ENCODE measurements at places on chromosomes 2 and 18.

DNA sequence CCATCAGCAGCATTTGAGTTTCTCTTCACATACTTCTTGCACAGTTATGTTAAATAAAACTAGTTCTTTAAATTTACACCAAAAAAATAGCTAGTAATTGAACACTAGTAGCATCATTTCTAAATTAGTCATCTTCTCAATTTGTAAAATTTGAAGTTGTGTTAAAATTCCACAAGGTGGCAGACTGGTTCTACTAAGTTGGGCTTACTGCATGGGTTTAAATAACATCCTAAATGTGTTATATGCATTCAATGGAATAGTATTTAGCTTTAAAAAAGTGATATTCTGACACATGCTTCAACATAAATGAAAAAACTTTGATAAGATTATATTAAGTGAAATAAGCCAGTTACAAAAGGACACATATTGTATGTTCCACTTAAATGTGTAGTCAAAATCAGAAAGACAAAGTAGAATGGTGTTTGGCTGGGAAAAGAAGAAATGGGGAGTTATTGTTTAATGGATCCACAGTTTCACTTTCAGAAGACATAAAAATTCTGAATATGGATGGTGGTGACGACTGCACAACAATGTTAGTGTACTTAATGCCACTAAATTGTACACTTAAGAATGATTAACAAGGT lies 28.7 kb upstream of the RPRD1A start:
- no peak for DNase-seq

DNA sequence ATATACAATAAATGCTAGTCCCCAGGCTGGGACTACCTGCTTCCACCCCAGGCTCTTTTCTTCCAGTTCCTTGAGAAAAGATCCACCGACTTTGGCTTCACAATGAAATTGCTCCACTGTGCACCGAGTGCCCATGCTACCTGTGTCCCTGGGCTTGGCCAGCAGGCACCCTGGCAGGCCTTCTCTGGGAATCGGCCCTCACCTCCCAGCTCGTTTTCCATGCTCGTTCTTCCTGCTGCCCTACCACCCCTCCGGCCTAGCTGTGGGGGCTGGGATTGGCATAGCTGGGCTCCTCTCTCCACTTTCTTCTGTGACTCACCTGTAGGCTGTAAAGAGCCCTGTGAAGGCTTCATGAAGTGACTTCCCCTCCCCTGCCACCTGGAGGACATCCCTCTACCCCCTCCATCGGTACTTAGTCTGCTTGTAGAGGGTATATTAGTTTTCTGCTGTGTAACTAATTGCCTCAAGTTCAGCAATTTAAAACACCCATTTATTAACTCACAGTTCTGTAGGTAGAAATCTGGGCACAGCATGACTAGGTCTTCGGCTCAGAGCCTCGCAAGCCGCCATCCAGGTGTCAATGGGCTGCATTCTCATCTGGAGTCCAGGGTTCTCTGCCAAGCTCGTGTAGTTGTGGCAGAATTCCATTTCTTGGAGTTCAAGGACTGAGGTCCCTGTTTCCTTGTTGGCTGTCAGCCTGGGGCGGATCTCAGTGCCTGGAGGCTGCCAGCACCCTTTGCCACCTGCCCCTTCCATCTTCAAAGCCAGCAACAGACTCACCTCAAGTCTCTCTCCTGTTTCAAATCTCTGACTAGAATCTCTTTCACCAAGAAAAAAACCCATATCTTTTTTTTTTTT lies 57.6 kb downstream of the DPYSL5 start:
- DNase-seq = peak; percentile 57

DNA sequence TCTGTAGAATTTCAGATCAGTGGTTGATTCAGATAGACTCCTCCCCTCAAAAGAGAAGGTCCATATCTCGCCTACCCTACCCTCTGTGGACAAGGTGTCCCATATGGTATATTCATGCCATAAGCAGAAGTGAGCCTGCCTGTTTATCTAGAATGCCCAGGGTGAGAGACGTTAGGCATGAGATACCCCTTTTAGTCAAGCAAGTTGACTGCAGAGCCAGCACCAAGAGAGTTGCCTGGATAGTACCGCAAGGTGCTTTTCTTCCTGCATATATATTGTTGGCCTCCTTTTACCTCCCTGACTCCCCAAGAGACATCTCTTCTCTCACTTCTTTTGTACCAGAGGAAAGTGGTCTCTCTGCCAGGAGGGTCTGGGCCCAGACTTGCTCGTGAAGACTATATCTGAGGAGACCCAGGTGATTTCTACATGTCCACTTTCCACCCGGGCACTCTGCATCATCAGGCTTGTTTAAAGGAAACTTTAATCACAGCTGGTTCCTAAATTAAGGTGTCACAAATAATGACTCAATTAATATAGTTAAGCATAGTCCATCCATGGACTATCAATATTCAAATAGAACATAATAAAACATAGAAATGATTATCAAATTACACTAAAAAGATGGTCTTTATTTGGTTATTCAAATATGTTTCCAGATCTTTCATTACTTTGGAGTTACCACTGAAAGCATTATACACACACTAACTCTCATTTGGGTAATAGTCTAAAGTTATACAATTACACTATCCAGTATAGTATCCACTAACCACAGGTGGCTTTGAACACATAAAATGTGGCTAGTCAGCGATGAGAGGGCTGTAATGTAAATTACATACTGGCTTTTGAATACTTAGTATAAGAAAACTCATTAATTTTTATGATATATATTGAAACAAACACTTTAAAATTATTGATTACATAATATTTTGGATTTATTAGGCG lies 4.1 kb downstream of the ITGA4 start:
- DNase-seq = no peak

DNA sequence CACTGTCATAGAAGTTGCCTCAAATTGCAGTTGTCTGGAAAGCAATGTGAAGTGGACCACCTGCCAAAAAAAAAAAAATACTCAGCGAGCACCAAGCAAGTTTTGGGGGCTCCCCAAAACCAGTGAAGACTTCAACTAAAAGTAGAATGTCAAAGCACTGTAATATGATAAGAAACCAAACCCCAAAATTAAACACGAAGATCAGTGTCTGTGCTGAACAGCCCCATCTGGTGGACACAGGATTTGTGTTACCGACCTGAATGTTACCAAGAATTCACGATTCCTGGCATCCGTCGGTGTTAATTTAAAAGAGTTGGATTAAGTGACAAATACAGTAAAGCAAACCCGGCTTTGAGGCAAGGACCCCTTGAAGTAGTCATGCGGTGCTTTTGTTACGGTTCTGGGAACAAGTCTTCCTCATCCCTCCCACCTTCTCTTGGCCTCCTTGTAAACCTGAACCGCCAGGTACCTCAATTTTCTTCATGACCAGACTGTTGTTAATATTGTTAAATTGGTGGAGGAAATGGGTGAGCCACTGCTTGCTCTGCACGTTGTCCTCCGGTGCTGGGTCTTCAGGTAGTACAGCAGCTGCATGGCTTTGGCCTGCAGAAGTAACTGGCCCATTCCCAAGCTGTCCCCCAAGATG lies 31.3 kb upstream of the SSB start:
- no peak for DNase-seq

- DNase-seq = no peak
Measured at GRCh38 chr2:80329491-80329890, 24.9 kb upstream of the LRRTM1 start.

DNA sequence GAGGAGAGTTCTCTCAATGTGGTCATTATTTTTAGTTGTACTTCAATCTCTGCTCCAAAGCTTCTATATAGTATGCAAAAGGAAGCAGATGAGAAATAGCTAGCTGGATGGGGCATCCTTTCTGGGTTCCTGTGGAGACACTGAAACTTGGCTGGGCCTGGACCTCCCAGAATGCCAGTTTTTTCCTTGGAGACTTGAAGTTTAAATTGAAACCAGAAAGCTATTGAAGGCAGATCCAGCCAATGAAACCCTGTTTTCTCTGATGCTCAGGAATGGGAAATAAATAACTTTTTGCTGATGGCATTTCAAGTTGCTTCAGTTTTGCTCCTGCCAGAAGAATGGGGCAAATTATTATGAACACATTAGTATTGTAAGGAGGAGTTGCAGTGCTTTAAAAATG lies 2.9 kb downstream of the SETBP1 start:
- DNase-seq = no peak

DNA sequence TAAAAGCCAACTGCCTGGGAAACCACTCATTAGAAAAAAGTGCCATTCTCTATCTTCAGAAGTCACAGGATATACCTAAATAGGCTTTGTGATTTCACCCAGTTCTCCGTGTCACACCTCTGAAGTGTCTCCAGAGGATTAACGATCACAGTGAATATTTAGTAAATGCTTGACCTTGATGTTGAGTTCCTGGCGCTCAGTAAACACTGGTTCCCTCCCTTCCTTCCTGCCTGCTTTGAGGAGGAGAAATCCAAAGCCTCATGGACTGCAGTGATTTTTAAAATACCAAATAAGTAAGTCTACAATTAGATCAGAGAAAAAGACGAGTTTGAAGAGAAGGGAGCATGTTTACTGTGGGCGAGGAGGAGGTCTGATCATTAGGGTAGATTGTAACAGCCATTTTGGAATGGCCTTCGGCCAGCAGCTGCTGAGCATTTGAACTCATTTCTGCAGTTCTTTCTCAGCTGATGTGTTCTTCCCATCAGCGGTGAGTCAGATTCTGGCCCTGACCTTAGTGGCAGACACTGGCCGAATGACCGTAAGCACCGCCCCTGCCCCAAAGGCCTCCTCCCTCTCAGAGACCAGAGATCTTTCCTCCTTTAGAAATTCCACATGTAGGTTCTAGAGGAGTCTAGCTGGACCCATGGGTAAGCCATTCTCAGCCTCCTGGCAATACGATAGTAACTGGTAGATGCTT lies 62.1 kb upstream of the SLC16A14 start:
- DNase-seq = no peak

GRCh38 chr18:33532978-33533377 lies 45.0 kb upstream of the ASXL3 start:
- no peak for DNase-seq

GRCh38 chr18:40670668-40671375 lies 1284.2 kb upstream of the PIK3C3 start:
- DNase-seq = no peak

DNA sequence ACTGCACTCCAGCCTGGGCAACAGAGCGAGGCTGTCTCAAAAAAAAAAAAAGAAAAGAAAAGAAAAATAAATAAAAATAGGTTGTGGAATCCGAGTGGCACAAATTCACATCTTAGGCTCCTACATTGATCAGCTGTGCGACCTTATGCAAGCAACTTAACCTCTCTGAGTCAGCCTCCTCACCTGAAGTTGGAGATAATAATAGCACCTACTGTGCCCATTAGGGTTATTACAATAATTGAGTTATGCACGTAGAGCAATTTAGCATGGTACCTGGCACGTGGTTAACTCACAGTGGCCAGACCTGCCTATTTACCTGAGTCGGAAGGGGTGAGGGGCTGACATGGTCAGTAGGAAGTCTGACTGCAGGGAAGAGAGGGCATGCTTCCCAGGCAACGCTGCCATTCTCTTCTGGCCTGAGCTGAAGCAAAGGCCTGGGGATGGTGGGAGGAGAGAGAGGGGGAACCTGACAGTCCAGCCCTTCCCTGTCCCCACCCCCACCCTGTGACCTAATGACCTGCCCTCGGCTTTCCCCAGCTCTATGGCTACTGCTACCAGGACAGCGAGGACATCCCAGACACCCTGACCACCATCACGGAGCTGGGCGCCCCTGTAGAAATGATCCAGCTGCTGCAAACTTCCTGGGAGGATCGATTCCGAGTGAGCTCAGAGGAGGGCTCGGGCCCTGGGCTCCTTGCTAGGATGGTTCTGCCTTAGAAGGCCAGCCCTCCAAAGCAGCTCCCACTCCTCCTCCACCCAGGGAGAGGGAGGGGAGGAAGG lies 5.1 kb downstream of the PKDCC start:
- DNase-seq = no peak

DNA sequence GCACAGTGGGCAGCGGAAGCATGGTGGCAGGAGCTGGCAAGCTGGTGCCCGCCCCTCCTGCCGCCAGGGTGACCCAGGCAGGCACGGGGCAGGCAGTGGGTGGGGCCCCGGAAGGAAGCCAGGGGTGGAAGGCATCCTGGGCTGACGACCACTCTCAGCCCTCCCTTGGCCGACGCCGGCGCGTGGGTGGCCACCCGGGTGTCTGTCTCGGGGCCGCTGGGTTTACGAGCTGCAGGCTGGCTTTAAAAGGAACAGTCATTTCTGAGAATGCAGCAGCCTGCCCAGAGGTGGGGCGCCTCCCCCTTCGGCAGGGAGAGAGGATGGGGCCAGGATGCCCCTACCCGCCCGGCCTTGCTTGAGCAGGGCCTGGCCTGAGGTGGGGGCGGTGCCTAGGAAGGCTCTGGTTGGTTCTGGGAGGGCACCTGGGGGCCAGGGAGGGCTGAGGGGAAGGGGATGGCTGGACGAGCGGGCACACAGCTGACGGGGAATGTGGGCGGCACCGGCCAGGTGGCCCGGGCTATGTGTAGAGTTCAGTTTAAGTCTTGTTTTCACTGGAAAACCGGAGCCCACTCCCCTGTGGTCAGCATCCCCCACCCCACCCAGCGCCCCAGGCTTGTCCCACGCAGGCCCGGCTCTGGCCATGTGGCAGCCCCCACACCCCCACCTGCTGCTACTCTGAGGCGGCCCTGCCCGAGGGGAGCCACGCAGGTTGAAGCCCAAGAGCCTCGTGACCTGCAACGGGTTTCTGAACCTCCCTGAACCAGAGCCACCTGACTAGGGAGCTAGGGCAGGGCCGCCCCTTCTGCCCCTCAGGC lies 6.3 kb downstream of the BOK start:
- DNase-seq = no peak

DNA sequence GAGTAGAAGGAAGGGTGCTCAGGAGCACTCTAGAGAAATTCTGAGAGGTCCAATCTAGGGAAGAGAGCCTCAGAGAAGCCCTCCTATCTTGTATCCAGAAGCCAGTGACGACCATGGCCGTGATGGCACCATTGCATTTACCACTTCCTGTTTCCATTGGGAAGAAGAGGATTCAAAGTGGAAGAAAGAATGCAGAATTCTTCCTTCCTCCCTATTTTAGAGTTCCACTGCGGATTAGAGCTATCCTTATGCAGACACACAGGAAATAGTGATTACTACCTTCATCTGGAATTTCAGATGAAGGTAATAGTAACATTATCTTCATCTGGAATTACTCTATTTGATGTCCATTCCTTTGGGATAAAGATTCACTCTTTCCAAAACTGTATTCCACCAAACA lies 45.6 kb upstream of the PCBP1 start:
- no peak for DNase-seq

GRCh38 chr2:101520246-101520645 lies 45.3 kb upstream of the RFX8 start:
- no peak for DNase-seq

- no peak for DNase-seq
Measured at GRCh38 chr2:238029853-238030252, 30.9 kb upstream of the SCLY start.

- DNase-seq = no peak
Measured at GRCh38 chr2:54279385-54279784, 23.4 kb upstream of the TSPYL6 start.

- DNase-seq = no peak
Measured at GRCh38 chr2:27148801-27149439, at the start of gene TCF23. TSS of gene TCF23 (plus strand) at chr2:27149004. CDS start at chr2:27149134, 130 bp downstream.

- no peak for DNase-seq
Measured at GRCh38 chr2:197294260-197294659, 16.3 kb downstream of the ANKRD44 start.

GRCh38 chr2:319059-319600 lies 31.2 kb upstream of the ALKAL2 start:
- no peak for DNase-seq

GRCh38 chr2:178296394-178297090 lies 102.2 kb downstream of the OSBPL6 start:
- no peak for DNase-seq

Measured in DMS79 (cell line).